ENCODE measurements at places on chromosomes 7 and 10.

DNA sequence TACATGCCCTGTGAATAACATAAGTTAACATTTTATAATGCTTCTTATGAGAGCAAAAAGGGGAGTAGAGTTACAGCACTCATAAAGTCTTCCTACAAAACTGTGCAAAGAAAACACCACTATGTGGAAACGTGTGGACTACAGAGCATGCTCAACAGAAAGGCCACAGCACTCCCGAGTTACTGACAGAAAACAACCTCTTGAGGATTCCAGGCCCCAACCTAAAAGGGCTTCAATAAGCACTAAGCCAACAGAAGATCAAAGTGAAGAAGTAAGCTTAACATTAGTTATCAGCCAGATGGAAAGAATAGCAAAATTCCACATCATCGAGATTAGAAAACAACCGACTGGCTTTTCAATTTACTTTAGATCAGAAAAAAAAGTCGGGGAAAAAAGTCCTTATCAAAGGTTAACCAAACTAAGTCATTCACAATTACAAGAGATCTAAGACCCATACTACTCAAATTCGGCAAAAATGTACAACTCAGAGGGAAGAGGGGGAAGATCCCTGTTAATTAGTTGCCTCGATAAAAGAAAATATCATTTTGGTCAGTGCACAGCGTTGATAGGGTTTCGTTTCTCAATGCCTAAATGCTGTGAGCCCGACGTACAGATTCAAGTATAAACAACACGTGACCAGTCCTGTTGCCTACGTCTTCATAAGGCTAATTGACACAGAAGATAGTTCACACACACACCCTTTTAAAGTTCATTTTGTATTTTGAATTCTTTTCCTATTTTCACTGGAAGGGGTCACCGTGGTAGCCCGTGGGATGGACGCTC, 1.4 kb downstream of the KBTBD2 start:
- DNase-seq = no peak

- no peak for DNase-seq
These were observed 238.6 kb downstream of the CNTNAP2 start for GRCh38 chr7:146355216-146355615.

- no peak for DNase-seq
These were observed 855 bp upstream of the PALD1 start for GRCh38 chr10:70477661-70478162.

- DNase-seq = no peak
These were observed 84.3 kb upstream of the CACNA2D1 start for GRCh38 chr7:82527851-82528250.

- peak; percentile 12 for DNase-seq
These were observed at the start of gene ECHDC3 for GRCh38 chr10:11742009-11742778. ECHDC3 (plus strand) TSS chr10:11742382; CDS start chr10:11742577, 195 bp downstream.

GRCh38 chr7:22645418-22646181, 81.4 kb upstream of the IL6 start:
- no peak for DNase-seq

- DNase-seq = no peak
These were observed 171.2 kb upstream of the COL1A2 start for GRCh38 chr7:94223375-94224084.

DNA sequence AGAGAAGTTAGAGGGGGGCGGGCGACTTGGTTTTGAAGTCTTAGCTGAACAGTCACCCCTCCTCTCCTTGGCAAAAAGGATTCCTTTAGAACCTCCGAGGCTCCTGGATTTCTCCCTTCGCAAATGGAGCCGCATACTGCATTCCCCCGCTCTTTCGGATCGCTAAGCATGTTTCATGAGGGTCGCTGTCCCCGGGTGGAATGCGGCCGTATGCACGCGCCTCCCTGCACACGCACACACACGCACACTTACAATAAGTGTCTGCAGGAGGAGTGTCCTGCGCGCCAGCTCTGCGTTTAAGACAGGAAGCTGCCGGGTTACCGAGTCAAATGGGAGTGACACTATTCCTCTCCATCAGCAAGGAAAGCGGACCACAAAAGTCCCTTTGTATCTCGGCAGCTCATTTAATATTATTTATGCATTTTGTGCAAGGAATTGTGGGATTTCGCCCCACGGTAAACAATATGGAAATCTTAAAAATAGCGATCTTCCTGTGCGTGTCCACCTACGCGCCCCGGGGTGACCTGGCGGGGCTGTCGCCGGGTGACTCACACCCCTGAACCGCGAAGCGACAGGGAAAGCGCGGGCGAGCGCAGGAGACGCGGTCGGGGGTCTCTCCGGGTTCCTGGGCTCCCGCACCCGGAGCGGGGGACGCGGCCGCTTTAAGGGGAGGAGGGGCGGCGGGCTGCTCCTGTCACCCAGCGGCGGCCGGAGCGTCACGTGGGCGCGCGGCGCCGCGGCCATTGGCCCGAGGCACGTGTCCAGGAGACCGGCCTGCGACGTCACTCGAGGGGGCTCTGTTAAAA, 988 bp upstream of the EN2 start:
- DNase-seq = peak; percentile 87

- no peak for DNase-seq
These were observed 54.5 kb downstream of the JAKMIP3 start for GRCh38 chr10:132120200-132120599.

DNA sequence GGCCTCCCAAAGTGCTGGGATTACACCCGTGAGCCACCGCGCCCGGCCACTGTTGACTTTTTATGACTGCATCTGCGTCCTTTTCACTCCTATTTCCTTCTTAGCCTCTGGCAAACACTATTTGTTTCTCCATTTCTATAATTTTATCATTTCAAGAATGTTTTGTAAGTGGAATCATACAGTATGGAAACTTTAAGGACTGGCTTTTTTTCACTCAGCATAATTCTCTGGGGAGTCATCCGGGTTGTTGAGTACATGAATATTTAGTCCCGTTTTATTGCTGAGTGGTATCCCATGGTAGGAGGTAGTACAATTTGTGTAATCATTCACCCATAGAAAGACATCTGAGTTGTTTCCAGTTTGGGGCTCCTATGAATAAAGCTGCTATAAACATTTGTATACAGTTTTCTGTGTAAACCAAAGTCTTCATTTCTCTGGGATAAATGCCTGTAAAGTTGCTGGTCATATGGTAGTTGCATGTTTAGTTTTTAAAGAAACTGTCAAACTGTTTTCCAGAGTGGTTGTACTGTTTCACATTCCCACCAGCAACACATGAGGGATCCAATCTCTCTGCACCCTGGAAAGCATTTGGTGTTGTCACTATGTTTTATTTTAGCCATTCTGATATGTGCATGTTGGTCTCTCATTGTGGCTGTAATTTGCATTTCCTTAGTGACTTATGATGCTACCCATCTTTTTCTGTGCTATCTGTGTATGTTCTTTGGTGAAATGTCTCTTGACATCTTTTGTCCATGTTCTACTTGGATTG, 139.6 kb upstream of the EEPD1 start:
- no peak for DNase-seq

DNA sequence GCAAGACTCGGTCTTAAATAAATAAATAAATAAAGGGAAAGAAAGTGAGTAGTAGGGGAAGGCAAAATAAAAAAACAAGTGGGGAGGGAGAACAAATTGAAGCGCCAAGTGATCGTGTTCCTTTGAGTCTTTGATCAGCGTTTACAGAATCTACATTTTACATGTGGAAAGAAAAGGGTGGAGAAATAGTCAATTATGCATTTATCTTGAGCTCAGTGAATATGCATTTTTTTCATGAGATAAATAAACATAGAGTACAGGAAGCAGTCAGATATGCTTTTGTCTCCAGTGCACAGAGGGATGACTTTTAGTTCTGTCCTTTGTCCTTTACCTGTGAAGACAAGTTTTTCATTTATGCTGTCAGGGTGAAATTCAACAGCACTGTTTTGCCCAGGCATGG, 6.1 kb upstream of the GUSB start:
- DNase-seq = no peak

DNA sequence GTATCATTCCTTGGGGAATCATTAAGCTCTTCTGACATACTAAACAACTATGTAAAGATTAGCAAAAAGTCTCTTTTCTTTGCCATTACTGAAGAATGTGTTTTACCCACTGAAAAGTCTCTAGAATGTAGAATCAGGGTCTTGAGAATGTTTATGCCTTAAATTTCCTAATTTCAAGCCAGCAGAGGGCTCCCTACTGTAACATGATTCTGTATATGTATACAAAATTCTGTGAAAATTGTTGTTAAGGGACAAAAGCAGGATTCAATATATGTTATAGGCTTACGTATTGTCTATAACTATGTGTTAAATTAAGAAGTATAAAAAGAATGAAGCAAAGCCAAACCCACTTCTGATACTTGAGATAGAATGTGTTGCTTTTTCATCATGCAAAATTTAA, 296.9 kb upstream of the DGKB start:
- DNase-seq = no peak

DNA sequence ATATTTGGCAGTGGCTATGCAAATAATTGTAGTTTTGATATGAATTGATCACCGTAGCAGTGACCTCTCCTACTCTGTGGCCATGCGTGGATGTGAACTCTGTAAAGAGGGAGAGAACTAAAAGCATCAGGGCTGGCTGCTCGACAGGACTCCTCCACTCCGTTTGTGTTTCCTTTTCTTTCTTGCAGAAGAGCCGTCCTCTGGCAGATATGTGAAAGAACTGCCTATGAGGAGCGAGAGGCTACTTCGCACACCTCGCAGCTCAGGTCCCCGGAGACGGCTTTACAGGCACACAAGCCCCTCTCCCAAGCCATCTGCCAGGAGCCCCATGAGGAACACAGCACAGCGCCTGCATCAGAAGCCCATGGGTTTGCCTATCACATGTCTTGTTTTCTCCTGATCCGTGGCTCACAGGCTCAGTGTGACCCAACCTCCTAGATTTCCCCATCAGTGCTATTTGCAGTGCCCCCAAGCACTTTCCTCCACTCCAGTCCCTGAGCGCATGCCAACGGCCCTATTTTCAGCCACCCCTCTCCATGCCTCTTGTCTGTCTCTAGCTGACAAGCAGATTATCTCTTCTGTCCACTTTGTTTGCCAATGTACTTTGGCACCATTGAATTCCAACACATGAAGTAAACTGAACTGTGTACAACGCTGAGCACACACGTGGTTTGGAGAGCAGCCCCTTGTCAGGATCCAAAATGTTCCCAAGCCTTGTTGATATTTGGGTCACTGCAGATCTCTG, 164.3 kb upstream of the AKR1E2 start:
- DNase-seq = no peak

GRCh38 chr7:105011141-105011830, 2.7 kb upstream of the KMT2E start:
- DNase-seq = no peak

- no peak for DNase-seq
These were observed 139.2 kb downstream of the CHCHD3 start for GRCh38 chr7:132942701-132943100.

DNA sequence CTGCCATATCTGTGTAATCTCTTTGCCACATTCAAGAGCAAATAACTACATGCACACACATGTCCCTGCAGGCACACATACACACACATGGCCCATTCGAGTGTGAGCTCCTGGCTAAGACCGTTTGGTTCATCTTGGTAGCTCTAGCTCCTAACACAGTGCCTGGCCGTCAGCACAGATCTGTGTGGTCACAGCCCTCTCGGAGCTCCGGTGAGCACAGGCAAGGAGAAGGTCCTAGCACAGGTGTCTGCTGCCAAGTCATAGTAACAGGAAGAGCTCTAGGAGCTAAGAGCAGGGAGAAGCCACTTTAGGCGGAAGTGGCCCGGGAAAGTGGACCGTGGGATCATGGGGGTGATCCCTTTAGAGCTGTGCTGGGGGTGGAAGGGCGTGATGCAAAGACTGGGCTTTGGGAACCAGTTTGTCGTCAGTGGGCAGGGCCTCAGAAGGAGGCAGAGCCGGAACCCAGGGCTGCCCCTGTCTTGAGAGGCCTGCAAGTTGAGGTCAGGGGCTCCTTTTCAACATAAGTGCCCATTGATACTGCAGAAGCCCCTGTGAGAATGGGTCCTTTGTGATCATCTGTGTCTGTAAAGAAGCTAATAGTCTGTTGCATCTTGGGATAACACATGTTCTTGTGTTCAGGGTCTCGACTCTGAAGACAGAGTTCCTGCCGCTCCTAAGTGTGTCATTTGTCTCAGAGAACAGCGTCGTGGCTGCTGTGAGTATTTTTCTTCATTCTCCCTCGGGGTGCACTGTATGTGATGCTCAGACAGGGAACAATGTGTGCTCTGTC, 16.6 kb upstream of the ARPC1B start:
- peak; percentile 13 for DNase-seq

DNA sequence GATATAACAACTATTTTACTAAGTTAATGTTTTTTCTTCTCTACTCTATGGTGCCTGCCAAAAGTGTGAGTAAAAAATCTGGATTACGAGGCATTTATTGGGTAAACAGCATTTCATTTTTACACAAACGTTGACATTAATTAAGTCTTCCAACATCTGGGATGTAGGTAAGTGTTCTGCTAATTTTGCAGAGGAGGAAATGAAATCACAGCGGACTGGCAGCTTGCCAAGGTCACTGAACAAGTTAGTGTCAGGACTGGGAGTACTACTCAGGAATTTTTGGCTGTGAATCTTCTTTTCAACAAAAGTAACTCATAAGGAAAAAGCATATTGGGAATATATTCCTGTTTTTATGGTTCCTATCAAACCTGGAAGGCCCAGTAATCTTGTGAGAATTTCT, 612.1 kb upstream of the FZD8 start:
- no peak for DNase-seq

GRCh38 chr7:21507627-21508343, 35.1 kb upstream of the DNAH11 start:
- DNase-seq = peak; percentile 0

GRCh38 chr10:99341860-99342490, 12.8 kb downstream of the CNNM1 start:
- DNase-seq = no peak

- no peak for DNase-seq
These were observed 54.4 kb downstream of the INHBA start for GRCh38 chr7:41648501-41648900.

GRCh38 chr7:12475362-12476063, 71.8 kb upstream of the VWDE start:
- DNase-seq = no peak

GRCh38 chr7:82950436-82950835, 212.2 kb downstream of the PCLO start:
- no peak for DNase-seq

GRCh38 chr7:69633122-69633831, 35.0 kb downstream of the AUTS2 start:
- DNase-seq = no peak

- DNase-seq = no peak
These were observed 9.9 kb downstream of the C7orf57 start for GRCh38 chr7:48045195-48045765.

- DNase-seq = no peak
These were observed 84.3 kb downstream of the CFTR start for GRCh38 chr7:117564080-117564479.

DNA sequence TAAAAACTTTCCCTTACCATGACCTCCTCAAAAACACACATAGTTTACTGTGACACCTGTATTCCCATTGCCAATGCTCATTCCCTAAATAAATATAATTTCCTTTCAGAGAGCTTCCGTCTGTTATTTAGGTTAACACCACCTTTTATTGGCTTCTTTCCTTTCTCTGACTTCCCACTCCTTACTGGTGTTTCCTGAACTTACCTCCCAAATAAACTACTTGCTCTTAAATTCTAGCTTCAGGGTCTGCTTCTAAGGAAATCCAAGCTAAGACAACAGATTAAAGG, 67.4 kb upstream of the ZNF746 start:
- no peak for DNase-seq

- no peak for DNase-seq
These were observed 482.6 kb downstream of the RPS24 start for GRCh38 chr10:78516236-78516635.
